ENCODE measurements at places on chromosomes 6 and 20. TPM values are rescaled to one million over a fixed set of nuclear protein-coding genes. Genes with fewer than 3 reads are reported as not detected.

DNA sequence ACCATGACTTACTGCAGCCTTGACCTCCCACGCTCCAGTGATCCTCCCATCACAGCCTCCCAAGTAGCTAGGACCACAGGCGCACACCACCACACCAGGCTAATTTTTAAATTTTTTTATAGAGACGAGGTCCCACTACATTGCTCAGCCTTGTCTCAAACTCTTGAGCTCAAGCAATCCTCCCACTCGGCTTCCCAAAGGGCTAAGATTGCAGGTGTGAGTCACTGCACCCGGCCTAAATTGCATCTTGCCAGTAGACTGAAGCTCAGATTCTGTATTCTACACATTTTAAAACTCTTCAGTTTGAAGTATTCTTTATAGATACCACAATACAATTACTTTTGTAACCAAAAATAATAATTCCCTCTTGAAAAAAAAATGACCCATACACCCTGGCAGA lies 11.4 kb downstream of the NUDT3 start:
- H3K4me3 ChIP-seq, result no peak overlapping the region
- no peaks in the 10 kb centered on the region for H3K36me3 ChIP-seq
- no peaks in the 10 kb centered on the region for H3K27me3 ChIP-seq
- peaks cover 21% of the 10 kb centered on the region for H3K4me1 ChIP-seq

DNA sequence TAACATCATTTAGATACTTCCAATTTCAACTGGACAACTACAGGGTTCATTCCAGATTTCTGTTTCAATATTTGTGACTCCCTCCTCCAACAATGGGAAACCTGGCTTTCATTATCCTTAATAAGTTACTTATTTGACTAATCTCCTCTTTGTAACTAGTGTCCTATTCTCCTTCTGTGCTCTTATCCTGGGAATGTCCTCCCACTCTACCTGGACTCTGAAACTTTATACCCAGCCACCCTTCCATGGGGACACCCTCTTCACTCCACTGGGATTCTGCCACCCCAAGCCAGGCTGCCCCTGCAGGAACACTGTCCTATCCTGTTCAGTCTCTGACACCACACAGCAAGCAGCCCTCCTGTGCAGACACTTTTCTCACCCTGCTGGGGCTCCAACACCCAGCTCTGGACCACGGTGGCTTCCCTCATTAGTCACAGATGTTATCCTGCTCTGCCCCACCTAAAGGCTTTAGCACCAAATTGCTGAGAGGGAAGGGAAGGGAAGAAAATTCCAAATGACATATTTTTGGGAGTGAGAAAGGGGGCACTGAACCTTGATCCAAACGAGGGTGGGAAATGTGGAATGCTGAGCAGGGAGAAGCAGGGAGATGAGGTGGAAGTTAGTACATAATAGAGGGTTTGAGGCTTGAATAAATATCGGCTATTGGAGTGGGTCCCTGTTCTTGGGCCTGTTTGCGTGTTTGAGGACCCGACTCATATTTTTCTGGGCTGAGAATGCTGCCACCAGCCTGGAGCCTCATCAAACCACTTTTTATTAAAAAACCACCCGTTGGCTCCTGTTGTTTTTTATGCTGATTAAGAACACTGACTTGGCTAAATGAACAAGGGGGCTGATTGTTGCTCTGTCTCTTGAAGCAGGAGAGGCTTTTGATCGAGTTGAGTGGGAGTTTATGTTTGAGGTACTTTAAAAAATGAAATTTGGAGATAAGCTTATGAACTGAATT lies 54.0 kb upstream of the AKIRIN2 start:
- H3K4me1 ChIP-seq, result peaks cover 5% of the 10 kb centered on the region
- no peak overlapping the region for H3K4me3 ChIP-seq

The HLA-DQB1 gene
- 5.7 TPM for total RNA-seq

GRCh38 chr6:15905488-15906419 lies 223.1 kb upstream of the MYLIP start:
- H3K36me3 ChIP-seq, result peaks cover under 1% of the 10 kb centered on the region
- H3K4me3 ChIP-seq, result no peak overlapping the region

DNA sequence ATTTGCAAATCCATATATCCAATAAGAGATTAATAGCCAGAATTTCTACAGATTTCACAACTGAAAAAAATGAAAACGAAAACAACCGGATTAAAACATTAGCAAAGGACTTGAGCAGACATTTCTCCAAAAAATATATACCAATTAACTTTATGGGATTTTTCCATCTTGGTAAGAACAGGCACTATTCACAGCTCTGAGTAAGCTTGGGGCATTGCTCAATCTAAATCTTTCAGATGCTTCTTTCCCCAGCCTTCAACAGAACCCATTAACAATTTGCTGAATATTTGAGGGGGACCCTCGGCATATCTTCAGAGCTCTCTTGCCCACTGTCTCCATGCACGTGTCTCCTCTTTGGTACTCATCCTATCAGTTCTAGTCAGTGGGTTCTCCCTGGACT lies 111.7 kb upstream of the CD93 start:
- no peak overlapping the region for H3K27ac ChIP-seq
- H3K36me3 ChIP-seq, result no peaks in the 10 kb centered on the region
- H3K27me3 ChIP-seq, result no peaks in the 10 kb centered on the region
- H3K4me1 ChIP-seq, result no peaks in the 10 kb centered on the region
- no peak for DNase-seq
- no peak overlapping the region for H3K4me3 ChIP-seq

DNA sequence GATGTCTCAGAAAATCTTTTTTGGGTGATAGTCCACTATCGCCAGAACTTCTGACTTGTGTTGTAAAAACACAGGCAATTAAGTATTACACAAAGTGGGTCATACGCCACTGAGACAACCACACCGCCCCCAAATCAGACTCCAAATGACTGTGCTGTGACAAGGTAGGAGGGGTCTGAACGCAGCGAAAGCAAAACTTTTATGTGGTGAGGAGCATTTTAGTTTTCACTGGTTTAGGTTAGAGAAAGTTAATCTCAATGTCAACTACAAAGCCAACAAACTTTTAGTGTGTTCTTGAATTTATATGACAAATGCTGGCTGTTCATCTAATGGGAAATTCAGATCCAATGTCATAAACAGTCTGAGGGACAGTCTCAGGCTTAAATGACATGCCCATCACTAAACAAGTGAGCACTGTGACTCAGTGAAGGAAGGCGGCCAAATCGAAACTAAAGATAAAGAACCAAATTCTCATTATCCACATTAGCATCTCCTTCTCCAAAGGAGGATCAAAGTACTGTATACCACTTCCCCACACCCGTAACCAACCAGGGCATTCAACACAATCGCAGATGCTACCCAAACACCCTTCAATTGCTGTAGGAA lies 186.7 kb downstream of the GJA10 start:
- no peaks in the 10 kb centered on the region for H3K4me1 ChIP-seq
- no peaks in the 10 kb centered on the region for H3K36me3 ChIP-seq
- H3K4me3 ChIP-seq, result no peak overlapping the region
- DNase-seq, result no peak
- H3K27ac ChIP-seq, result no peak overlapping the region

DNA sequence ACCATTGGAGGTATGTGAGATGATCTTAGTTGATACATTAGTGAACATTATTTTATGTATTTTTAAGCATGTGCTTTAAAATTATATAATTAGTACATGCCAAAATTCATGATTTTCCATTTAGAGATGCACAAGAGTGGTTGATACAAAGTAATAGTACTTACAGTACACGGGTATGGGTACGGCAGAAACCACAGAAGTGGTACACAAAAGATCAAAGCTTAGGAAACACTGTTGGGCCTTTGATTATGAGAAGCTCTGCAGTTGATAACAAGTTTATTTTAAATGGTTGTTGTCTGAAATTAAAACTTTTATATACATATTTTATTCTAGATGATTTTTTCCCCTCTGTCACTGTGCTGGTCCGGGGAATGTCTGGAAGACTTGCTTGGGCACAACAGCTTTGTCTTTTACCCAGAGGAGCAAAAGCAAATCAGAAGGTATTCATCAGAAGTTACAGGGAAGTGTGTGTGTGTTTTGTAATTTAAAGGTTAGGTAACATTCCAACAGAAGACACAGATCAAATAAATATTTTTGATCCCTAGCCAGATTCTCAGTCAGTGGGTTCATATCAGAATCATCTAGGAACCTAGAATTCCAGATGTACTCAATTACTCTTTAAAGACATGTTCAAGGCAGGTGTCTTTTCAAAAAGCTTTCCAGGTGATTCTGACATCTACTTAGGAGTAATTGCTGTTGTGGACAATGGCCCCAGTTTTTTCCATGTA lies 32.5 kb upstream of the ADIG start:
- no peak overlapping the region for H3K4me3 ChIP-seq
- no peak overlapping the region for H3K27ac ChIP-seq
- no peaks in the 10 kb centered on the region for H3K27me3 ChIP-seq
- H3K4me1 ChIP-seq, result no peaks in the 10 kb centered on the region
- no peak for DNase-seq

The GGT7 gene
- total RNA-seq, result 23.6 TPM

GRCh38 chr6:7419065-7419464 lies 29.5 kb downstream of the RIOK1 start:
- no peak overlapping the region for H3K27ac ChIP-seq
- H3K4me3 ChIP-seq, result no peak overlapping the region
- peaks cover 14% of the 10 kb centered on the region for H3K4me1 ChIP-seq

The ADGRF1 gene
- not detected for total RNA-seq

DNA sequence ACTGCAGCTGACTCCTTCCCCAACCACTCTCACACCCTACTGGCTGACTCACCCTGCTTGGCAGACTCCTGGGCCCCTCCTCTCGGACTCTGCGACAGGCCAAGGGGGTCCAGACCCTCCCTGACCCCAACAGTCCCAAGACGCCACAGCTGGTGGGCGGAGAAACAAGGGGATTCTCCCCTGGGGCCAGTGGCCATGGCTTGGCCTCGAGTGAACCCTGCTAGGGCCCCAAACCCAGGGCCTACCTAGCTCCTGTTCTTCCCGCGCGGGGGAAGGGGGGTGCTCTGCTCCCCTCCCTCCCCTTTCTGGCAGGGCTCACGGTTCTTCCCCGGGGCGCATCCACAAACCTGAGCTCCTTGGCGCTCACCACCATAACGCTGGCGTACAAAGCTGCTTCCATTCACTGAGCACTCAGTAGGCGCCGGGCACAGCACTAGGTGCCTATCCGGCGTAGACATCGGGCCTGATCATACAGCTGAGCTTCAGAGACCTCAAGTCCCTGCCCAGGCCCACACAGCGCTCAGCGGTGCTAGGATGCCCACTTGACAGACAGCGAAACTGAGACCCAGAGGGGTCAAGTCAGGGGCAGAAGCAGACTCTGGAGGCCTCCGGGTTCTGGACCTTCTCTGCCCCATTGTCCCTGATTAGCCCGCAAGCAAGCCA lies 597 bp downstream of the ADA start:
- no peaks in the 10 kb centered on the region for H3K36me3 ChIP-seq
- peak; percentile 21 for DNase-seq
- H3K4me3 ChIP-seq, result peak overlapping the region; percentile 96
- peaks cover 32% of the 10 kb centered on the region for H3K27me3 ChIP-seq
- H3K27ac ChIP-seq, result no peak overlapping the region
- H3K4me1 ChIP-seq, result peaks cover 22% of the 10 kb centered on the region

DNA sequence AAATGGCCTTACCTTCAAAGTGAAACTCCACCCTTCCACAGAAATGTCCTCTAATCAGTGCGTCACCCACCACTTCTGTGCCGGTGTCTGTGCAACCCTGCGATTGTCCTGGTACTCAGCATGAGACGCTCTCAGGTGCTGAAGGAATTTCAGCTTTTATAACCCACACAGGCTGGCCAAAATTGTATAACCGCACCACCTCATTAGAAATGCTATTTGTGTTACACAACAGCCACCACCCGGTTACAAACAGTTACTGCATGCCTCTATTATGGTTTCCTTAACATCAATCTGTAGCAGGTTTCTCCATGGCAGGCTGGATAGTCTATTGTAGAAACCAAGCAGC lies 51.5 kb downstream of the SLC23A2 start:
- H3K27ac ChIP-seq, result no peak overlapping the region
- H3K4me1 ChIP-seq, result peaks cover 18% of the 10 kb centered on the region
- H3K27me3 ChIP-seq, result no peaks in the 10 kb centered on the region
- H3K4me3 ChIP-seq, result no peak overlapping the region
- H3K36me3 ChIP-seq, result no peaks in the 10 kb centered on the region
- DNase-seq, result peak; percentile 62

- no peak for DNase-seq
- H3K4me1 ChIP-seq, result no peaks in the 10 kb centered on the region
- no peaks in the 10 kb centered on the region for H3K27me3 ChIP-seq
- no peak overlapping the region for H3K4me3 ChIP-seq
These were observed 69.2 kb downstream of the MYO6 start for GRCh38 chr6:75818098-75818855.

The OTOR gene
- total RNA-seq, result not detected

GRCh38 chr20:6355754-6356451 lies 233.1 kb upstream of the FERMT1 start:
- no peaks in the 10 kb centered on the region for H3K36me3 ChIP-seq
- no peaks in the 10 kb centered on the region for H3K4me1 ChIP-seq
- H3K27ac ChIP-seq, result no peak overlapping the region
- H3K27me3 ChIP-seq, result no peaks in the 10 kb centered on the region
- no peak for DNase-seq
- H3K4me3 ChIP-seq, result no peak overlapping the region

DNA sequence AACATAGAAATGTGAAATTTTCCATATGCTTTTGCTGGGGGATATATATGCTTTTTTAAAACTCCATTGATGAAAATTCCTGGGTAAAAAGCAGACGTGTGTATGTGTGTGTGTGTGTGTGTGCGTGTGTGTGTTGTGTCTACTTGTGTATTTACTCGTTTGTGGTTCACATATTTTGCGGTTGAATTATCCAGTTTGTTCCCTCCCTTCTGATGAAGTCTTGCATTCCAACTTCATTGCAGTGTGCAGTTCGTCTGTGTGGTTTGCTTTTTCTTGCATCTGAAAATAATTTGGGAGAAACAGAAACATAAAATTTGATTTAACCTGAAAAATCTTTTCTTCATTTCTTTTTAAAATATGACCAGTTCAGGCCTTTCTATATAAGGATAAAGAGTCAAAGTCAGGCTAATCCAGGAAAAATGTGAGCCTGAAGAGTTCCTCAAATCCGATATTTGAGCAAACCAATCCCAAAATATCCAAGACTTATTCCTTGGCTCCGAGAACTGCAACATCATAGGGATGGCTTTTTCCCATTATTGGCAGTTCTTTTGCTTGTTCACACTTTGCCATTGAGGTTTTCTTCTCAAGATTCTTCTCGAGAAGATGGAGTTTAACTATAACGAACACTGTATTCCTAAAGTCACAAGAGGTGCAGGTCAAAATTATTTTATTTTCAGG lies 202.2 kb upstream of the CCN2 start:
- H3K4me1 ChIP-seq, result no peaks in the 10 kb centered on the region
- H3K36me3 ChIP-seq, result no peaks in the 10 kb centered on the region
- no peaks in the 10 kb centered on the region for H3K27me3 ChIP-seq
- no peak for DNase-seq
- H3K4me3 ChIP-seq, result no peak overlapping the region

- H3K36me3 ChIP-seq, result no peaks in the 10 kb centered on the region
- no peaks in the 10 kb centered on the region for H3K27me3 ChIP-seq
- no peak for DNase-seq
- no peaks in the 10 kb centered on the region for H3K4me1 ChIP-seq
- no peak overlapping the region for H3K27ac ChIP-seq
- no peak overlapping the region for H3K4me3 ChIP-seq
These were observed 155.8 kb downstream of the SLC16A10 start for GRCh38 chr6:111243095-111243494.

The RAB44 gene
- total RNA-seq, result not detected

GRCh38 chr20:59005523-59006166 lies 1.4 kb downstream of the CTSZ start:
- H3K4me3 ChIP-seq, result peak overlapping the region; percentile 65
- no peaks in the 10 kb centered on the region for H3K36me3 ChIP-seq
- no peak overlapping the region for H3K27ac ChIP-seq
- H3K27me3 ChIP-seq, result peaks cover 11% of the 10 kb centered on the region

The RGS17 gene
- total RNA-seq, result 12.1 TPM

Measured in GM23338 (cell line).